Thoracic aorta (tissue), 2 donors: ENCODE measurements at places on chromosomes 5 and 9. TPM values are rescaled to one million over a fixed set of nuclear protein-coding genes. Genes with fewer than 3 reads are reported as not detected.

The ARL14EPL gene
- total RNA-seq: 1.7 TPM

The NOXA1 gene
- total RNA-seq: 3.5 TPM

The ANKRD18A gene
- not detected for total RNA-seq

The TICAM2 gene
- 5.7 TPM for total RNA-seq

The LRRC14B gene
- not detected for total RNA-seq

The ECM2 gene
- total RNA-seq: 78.7 TPM

The OR1Q1 gene
- not detected for total RNA-seq

The IL31RA gene
- 1.1 TPM for total RNA-seq

The CAMK2A gene
- total RNA-seq: 0.35 TPM

DNA sequence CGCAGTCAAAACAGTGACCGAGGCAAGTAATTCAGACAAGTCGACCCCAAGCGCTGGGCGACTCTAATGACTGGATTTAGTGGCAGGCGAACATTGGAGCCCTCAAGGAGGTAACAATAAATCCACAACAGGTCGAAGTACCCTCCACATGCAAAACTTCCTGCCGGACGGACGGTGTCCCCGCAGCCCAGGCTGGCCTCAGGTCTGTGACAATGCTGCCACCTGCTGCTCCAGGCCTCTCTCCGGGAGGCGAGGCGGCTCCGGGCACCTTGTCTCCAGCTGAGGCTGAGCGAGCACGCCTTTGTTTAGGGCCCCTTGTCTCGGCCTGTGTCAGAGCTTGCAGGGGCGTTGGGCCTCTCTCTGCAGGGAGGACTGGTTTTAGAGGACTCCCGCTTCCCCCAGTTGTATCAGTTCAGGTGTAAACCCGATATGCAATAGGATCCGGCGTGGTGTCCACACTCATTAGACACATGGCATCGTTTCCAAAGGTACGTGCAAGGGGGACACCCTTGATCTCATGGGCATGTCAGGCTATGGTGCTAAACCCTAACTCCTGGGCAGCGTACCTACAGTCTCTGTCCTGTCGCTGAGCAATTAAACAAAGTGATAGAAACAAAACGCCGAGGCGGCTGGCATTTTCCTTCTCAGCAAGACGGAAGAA, 628.0 kb upstream of the ADAMTS16 start:
- no peak for DNase-seq

DNA sequence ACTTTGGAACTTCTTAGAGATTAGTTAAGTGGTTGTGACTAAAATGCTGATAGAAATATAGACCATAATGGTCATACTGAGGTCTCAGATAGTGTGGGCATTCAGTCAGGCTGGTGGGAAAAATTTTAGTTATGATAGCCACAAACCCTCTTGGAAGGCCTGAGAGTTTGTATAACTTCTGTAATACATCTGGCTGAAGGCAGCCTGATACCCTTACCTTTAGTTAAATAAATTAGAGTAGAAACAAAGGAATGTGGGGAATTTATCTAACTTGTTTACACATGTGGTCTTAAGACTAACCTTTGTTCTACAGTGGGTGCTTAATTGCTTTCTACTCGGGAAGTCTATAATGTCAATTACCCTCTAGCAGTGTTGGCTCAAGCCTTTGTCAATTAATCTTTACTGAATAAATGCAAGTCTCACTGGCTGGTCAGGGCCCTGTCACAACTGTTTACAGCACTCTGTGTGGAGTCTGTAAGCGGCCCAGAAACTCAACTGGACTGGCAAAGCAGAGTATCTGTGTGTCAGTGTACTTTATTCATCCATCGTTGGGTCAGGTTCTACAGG, 184.0 kb downstream of the FBXO4 start:
- DNase-seq: no peak

- no peak for DNase-seq
These were observed 152.2 kb upstream of the SLC12A2 start for GRCh38 chr5:127931396-127931795.

DNA sequence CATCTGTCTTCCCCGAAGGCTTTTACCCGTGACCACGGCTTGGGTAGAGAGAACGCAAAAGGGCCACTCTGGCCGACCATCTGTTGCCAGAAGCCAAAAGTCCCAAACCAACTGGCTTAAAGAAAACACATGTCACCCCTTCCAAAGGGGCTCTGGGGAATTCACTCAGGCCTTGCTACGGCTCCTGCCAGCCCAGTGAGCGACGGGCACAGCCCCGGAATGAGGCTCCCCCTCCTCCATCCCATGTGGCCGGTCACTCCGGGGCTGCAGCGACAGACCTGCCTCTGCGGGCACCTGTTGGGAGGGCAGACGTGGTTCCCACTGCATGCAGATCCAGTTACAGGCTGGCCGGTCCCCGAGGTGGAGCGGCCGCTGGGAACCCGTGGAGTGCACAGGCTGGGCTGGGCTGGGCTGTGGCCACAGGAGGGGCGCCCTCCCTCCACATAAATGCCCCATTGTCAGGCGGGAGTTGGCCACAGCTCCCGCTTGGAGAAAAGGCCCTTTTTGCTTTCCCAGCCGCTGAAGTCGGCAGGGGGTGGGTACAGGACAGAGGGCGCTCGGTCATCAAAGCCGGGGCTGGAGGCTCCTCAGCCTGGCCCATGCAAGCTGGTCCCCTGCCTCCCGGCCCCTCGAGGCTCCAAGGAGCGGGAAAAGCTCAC, 19.9 kb downstream of the NOTCH1 start:
- no peak for DNase-seq

DNA sequence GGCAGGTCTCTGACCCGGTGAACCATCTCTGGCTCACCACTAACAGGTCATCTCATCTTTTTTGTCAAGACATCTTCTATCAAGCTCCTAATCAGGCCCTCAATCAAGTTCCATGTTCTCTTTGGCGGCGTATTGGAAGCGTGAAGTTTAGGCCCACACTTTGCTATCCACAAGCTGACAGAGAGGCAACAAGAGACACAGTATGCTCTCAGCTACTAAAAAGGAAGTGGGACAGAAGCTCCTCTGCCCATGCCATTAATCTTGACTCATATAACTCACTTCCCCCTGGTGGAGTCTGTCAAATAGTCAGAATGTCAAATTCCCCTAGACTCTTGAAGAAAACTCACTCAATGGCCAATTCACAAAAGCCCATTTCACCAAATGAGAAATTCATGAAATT, 77.6 kb upstream of the TMC1 start:
- no peak for DNase-seq

DNA sequence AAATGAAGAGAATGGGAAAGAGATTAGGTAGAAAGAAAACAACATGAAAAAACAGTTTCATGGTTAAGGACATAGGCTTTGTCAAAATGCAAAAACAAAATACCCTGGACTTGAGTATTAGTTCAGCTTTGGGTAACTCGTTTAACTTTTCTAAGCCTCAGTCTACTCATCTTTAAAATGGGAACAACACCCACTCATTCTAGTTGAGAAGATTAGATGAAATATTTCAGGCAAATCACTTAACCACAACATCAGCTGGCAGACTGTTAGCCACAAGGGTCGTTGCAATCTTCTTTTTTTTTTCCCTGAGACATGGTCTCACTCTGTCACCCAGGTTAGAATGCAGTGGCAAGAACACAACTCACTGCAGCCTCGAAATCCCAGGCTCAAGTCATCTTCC, 185.6 kb downstream of the DCP2 start:
- no peak for DNase-seq

DNA sequence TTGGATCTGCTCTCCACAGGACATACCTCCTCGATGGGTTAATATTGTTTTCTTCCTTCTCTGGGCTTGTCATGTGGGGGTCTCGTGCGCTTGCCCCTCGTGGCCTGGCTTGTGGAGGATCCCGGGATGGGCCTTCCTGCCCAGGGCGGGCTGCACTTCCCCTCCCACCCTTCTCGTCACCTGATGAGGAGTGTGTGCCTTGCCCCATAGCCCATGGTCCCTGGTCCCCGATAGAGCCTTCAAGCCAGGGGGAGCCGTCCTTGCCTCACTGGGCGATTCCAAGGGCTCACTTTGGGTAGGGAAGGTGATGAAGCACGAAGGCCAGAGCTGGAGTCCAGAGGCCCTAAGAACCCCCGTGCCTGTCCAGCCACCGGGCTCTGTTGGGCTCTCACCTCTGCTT, 28.7 kb downstream of the DYNC2I2 start:
- DNase-seq: no peak

DNA sequence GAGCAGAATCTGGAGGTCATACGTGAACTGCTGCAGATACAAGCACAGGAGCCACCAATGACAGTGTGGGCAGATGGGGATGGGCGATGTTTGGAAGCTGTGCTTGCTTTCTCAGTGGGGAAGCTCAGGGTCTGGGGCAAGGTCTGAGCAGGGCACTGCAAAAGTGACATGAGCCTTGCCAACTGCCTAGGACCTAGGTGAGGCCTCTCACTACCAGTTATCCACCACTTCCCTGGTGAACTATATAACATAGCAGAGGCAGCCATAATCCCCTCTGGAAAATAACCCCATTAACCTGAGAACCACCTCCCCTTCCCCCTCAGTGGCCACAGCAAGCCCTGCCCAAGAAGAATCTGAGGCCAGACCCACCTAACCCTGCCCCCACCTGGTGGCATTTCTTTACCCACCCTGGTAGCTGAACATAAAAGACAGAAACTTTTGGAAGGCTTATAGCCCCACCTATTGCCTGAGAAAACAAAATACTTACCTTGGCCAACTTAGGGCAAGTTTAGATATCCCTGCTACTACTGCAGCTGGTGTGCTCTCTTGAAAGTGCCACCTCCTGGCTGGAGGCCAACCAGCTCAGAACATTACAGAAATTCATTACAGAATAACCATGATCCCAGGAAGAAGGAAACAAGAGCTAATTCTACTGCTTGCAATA, 18.8 kb upstream of the SPEF2 start:
- DNase-seq: no peak

GRCh38 chr9:136153381-136154065, 34.8 kb upstream of the TMEM250 start:
- no peak for DNase-seq

DNA sequence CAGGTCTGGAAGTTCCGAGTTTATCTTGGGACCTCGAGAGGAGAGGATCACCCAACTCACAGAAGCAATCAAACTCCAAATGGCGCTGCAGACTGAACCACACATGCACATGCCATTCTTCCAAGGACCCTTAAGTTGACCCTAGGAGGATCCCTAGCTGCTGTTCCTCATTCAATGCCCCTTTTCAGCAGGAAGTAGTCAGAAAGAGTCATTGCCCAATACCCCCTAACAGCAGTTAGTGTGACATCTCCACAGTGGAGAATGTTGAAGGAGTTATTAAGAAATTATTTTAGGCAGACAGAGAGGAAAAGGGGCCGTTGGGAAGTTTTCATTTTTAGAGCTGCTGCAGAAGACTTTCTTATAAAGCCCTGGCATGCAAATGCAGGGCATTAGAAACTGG, 229.9 kb upstream of the DAB2 start:
- no peak for DNase-seq

DNA sequence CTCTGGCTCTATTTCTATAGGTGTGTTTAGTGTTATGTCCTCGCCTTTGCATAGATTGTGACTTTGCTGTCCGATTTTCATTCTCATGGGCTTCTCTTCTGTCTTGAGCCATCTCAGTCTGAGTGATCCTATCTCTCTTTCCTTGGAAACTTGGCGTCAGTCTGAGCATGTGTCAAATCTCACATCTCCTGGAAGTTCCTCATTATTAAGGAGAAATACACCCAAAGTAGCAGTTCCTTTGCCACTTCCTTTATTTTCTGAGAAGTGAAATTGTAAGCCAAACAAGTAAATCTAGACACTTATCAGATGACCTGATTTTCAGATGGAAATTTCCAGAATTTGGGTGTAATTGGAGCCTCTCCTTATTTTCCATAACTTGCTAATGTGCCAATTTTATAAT, 126.9 kb upstream of the ANKH start:
- no peak for DNase-seq

- no peak for DNase-seq
These were observed 73.0 kb upstream of the NR4A3 start for GRCh38 chr9:99748676-99749075.

DNA sequence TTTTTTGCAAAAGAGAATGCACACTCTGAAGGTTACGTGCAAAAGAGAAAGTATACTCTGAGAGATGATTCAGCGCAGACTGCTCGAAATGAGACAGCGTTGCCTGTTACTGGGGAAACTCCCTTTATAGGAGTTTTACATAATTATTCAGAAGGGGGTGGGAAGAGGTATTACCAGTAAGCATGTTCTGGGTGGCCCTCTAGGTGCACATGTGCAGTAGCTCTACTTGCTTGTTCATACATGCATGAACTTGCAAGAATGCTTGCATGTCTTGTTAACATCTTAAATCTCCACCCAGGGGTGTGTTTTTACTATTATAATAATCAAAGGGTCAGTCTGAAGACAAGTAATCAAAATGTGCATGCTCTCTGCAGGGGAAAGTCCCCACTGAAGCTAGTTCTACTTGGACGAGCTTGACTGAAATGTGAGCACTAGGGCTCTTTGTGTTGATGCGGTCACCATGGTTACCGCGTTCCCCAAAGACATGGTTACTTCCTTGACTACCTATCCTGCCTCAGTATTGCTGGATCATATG, 75.5 kb downstream of the SGCD start:
- DNase-seq: no peak

DNA sequence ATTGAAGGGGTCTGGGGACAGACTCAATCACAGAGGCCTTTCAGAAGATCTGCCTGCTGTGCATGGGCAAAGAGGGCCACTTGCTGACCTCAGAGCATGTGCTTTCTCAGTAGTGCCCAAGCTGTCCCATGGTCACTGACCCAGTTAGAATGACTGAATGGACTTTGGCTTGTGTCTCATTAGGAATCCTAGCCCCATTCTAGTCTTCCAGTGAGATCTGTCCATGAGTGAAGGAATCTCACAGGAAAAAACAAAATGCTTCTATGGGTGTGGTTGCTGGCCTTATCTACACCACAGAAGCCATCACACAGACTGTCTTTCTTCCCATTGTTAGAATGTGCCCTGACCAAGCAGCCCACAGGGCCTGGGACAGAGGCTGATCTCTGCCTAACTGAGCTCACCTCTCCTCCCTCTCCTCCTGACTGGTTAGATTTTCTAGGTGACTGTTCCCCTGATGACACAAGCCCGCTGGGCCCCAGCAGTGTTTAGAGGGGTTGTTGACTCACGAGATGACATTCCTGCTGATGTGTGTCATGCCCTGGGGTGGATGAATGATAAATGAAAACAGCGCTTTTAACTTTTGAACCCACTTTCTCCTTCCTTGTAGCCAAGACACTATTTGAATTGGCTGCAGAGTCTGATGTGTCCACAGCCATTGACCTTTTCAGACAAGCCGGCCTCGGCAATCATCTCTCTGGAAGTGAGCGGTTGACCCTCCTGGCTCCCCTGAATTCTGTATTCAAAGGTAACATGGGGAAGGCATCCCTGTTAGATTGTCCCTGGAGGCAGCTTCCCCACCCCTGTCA, 24.8 kb downstream of the TGFBI start:
- DNase-seq: peak; percentile 59
